ENCODE measurements at places on chromosomes 1 and 21.
A peak's percentile ranks its signal among the peaks of the same experiment; 100 is the strongest.

DNA sequence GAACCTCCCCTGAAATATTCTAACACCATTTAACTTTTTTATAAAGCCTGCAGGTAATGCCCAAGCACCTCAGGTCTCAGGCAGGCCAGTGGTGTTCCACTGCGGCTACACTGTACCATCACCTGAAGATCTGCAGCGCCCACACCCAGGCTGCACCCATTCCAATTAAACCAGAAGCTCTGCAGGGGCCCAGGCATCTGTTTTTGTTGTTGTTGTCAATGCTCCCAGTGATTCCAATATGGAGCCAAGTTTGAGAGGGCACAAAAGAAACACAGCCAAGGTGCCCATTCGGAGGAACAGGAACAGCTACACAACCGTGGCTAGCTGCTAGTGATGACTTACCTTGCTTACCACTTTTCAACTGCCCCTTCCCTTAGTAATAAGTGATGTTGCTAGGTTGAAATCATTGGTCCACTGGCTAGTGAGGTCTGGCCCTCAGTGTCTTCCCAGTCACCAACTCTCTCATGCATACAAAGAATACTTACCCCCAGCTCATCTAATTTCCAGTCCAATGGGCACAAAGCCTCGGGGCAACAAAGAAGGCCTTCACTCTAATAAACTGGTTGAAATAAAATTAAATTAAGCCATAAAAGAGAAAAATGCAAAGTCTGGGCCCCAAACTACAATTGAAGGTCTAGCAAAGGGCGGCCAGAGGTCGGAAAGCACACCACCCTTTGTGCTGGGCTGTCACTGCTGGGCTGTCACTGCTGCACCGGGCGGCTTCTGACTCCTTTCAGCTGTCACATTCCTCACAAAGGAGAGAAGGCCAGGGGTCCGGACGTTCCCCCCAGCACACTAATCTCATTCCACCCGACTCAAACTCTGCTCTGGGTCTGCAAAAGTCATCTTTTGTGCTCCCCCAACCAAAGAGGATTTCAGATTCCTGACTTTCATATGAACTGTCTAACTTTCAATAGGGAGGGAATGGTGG lies 34.9 kb downstream of the SIPA1L2 start:
- DNase-seq: no peak

GRCh38 chr1:166040202-166040997 lies 126.4 kb downstream of the FAM78B start:
- DNase-seq: peak; percentile 63

- DNase-seq: no peak
Observed at GRCh38 chr21:34039678-34040382, 33.5 kb upstream of the MRPS6 start.

- DNase-seq: no peak
Observed at GRCh38 chr1:53822931-53823330, 15.2 kb downstream of the NDC1 start.

- DNase-seq: no peak
Observed at GRCh38 chr1:7954683-7955082, 6.8 kb upstream of the PARK7 start.
